ENCODE measurements at places on chromosomes 4 and X.

GRCh38 chr4:121594796-121595526, 101.8 kb downstream of the ANXA5 start:
- no peak for DNase-seq

- DNase-seq, result no peak
Measured at GRCh38 chrX:37302569-37302968, 46.6 kb upstream of the PRRG1 start.

- DNase-seq, result no peak
Measured at GRCh38 chr4:158428242-158428641, 93.4 kb upstream of the RXFP1 start.

DNA sequence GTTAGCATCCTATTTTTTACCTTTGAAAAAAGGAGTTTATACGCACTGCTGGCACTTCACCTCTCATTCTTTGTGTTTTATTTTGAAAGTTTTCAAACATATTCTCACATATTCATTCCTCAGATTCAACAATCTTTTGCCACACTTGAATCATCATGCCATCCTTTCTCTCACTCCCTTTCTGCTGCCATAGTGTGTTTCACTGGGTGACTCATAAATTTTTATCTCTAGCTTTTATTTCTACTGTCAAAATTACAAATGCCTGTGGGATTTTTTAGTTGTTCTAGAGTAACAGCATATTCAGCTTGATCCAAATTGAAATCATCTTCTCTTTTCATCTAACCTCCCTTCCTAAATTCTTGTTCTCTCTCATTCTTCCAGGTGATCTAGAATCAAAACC, 28.0 kb downstream of the MFSD8 start:
- DNase-seq, result no peak

GRCh38 chr4:13174001-13174400, 310.1 kb downstream of the RAB28 start:
- DNase-seq, result no peak

- DNase-seq, result peak; percentile 73
Measured at GRCh38 chr4:147492761-147493160, 11.9 kb downstream of the EDNRA start.

DNA sequence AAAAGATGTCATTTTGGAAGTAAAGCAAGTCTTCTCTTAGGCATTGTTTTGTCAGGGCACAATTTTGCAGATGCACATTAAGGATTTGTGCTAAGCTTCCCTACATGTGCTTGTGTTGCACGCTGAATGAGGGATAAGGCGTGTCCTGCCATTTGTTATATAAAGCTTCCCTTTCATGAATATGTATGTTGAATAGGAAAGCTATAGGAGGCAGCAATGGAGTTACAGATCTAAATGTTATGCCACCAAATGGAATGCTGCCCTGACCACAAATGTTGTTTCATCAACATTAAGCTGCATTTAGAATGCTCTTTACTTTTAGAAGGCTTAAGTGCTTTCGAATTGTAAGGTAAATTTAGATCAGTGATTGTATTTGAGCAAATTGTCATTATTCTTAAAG, 20.9 kb downstream of the SGMS2 start:
- no peak for DNase-seq

DNA sequence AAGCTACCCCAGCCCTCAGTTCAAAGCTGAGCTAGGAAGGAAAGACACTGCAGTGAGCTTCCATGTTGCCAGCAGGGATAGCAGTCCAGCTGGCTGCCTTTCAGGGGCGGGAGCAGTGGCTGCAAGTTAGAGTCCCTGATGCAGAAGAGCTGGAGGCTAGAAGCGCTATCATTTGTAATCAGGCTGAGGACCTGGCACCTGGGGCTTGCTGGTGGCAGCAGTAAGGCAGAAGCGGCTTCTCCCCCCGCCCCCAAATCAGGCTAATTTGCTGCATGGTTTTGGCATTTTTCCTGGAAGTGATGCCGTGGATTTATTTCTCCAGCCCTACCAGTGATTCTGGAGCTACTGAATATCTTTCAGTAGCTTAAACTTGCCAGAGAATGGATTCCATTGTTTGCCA, 203.3 kb downstream of the CLCN4 start:
- DNase-seq, result no peak

- no peak for DNase-seq
Measured at GRCh38 chrX:41289095-41289494, 44.9 kb upstream of the DDX3X start.

- no peak for DNase-seq
Measured at GRCh38 chr4:68499021-68499420, 51.8 kb downstream of the TMPRSS11E start.

DNA sequence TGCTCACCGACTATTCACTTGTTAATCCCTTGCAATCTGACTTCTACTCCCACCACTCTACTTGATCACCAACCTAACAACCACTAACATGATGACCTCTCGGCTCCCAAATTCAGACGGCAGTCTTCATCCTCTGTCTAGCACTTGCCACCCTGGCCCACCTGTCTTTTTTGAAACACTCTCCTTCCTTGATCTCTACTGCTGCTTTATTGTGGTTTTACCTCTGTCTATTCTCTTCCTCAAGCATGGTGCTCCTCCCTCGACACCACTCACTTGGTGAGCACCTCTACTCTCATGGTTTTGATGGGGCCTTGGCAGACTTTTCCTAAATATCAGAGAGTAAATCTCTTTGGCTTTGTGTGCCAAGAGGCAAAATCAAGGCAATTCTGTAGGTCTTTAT, 21.7 kb upstream of the CXCR3 start:
- no peak for DNase-seq

GRCh38 chr4:112523008-112523721, 7.2 kb upstream of the NEUROG2 start:
- DNase-seq, result no peak

- DNase-seq, result no peak
Measured at GRCh38 chr4:41258783-41259182, 2.1 kb downstream of the UCHL1 start.

DNA sequence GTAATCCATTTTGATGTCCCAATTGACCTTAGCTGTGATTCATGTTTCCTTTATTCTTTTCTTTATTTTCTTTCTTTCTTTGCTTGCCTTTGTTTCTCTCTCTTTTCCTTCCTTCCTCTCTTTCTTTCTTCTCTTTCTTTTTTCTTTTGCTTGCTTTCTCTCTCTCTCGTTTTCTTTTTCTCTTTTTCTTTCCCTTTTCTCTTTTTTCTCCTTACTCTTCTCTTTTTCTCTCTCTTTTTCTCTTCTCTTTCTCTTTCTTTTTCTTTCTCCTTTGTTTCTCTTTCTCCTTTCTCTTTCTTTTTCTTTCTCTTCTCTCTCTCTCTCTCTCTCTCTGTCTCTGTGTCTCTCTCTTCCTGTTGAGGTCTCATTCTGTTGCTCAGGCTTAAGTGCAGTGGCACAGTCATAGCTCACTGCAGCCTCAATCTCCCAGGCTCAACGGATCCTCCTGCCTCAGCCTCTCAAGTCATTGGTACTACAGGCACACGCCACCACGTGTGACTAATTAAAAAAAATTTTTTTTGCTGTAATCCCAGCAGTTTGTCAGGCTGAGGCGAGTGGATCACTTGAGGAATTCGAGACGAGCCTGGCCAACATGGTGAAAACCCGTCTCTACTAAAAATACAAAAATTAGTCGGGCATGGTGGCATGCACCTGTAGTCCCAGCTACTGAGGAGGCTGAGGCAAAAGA, 8.0 kb upstream of the DHRSX start:
- DNase-seq, result no peak

- DNase-seq, result no peak
Measured at GRCh38 chr4:98448908-98449307, 187.7 kb downstream of the RAP1GDS1 start.

- DNase-seq, result no peak
Measured at GRCh38 chrX:69510137-69510715, 6.1 kb downstream of the NALF2 start.

GRCh38 chrX:34638116-34638515, 19.0 kb downstream of the TMEM47 start:
- no peak for DNase-seq

DNA sequence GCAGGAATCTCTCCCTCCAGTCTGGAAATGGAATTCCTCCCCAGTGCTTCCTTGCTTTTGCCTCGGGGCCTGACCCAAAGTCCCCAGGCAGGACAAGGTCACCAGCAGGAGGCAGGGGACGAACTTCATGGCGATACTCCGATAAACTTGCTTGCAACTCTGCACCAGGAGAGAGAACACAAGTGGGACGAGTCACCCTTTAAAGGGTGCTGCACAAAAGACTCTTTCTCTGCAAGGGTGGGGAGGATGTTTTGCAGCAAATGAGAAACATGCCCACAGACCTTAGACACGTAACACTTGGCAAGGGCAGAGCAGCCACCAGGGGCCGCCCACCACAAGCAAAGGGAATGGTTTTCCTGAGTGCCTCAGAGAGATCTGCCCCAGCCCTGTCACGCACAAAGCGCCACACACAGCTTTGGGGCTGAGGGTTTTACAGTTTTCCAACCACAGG, at the start of gene FGFBP2:
Gene FGFBP2, minus strand, starts transcription at position 175 of the 451 bp plus-strand sequence. Its CDS starts 46 bp downstream, at position 129.
- peak; percentile 25 for DNase-seq

GRCh38 chr4:135282676-135283075, 1081.1 kb upstream of the PABPC4L start:
- no peak for DNase-seq

DNA sequence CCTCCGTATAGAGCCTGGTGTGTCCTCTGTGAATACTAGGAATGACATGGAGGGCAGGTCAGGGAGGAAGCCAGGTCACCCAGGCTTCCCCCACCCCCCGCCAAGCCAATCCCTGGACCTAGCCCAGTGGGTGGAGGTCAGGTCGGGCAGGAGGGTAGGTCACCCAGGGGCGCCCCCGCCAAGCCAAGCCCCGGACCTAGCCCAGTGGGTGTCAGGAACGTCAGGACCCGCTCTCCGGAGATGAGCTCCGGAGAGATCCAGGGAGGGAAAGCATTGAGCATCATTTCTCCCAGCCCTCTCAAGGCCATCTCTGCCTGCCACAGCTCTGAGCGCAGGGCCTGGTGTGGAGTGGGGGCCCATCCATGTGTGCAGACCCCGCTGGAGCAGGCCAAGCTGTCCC, 48.6 kb downstream of the WFS1 start:
- DNase-seq, result no peak

DNA sequence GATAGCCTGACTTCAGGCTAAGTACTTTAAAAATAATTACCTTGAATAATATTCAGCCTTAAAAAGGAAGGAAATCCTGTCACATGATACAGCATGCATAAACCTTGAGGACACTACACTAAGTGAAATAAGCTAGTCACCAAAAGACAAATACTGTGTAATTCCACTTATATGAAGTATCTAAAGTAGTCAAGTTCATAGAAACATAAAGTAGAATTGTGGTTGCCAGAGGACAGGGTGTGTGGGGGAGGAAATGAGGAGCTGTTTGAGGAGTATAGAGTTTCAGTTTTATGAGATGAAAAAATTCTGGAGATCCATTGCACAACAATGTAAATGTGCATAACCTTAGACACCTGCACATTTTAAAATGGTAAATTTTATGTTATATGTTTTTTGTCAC, 5.6 kb upstream of the STPG2 start:
- no peak for DNase-seq

- no peak for DNase-seq
Measured at GRCh38 chr4:174935607-174936006, 17.4 kb downstream of the ADAM29 start.

DNA sequence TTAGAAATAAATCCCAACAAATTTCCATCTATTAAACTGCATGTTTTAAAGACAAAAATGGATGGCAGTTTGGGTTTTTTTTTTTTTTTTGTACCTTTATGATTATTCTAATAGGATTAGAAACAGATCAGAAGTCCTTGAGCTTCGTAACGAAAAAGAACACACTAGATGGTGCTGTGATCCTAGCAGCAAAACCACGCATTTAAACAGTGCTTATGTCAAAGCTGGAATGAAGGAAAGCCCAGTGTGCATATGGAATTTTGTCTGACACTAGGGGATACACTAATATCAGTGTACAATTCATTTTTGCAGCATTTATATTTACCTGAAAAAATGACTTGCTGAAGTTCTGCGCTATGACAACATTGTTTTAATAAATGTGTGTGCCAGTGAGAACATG, 229.1 kb downstream of the VEGFC start:
- peak; percentile 21 for DNase-seq

- DNase-seq, result no peak
Measured at GRCh38 chrX:40035726-40036125, 62.0 kb downstream of the BCOR start.

DNA sequence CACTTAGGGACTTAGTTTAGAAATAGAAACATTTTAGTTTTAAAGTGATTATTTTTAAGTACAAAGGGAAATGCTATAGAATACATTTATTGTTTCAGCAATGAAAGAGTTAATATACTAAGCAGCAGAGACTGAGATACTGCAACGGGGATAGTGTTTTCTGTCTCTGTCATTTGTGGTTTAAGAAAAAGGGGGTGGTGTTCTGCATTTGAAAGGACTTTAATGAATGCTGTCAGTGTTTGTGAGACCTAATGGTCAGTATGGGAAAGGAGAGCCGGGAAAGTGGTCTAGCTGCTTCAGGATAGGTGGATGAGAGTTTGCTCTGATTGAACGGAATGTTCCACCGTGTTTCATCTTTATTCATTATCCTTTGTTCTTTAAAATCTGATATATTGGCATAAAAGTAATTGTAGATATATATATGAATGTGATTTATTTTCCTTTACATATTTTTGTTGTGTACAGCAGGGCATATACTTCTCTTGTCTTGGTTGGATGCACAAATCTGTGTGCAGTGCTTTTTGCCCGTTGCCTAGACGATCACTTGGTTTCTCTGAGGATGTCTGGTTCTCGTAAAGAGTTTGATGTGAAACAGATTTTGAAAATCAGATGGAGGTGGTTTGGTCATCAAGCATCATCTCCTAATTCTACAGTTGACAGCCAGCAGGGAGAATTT, at the start of gene KLHL5:
Gene KLHL5, plus strand, starts transcription at position 139 of the 676 bp plus-strand sequence. Its CDS starts 421 bp downstream, at position 560.
- no peak for DNase-seq

GRCh38 chrX:101617211-101618191, at the start of gene ARMCX6:
Gene ARMCX6 (minus strand): TSS chrX:101618000. CDS start chrX:101616620, 1,380 bp downstream.
- DNase-seq, result no peak

DNA sequence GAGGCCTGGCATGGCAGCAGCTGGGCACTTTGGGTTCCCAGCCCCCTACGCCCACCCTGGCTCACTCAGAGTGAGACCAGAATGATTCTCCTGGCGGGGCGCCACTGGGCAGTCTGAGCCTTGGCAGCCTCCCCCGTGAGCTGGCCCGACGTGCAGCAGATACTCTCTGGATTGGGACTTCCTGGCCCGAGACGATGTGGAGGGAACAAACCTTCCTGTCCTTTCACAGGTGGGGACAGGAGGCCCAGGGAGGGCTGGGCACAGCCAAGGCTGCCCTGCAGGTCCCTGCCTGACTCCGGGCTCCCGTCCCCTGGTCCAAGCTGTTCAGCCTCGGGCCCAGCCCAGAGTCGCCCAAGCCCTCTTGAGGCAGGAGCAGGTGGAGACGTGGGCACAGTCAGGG, 17.9 kb upstream of the ADD1 start:
- no peak for DNase-seq

DNA sequence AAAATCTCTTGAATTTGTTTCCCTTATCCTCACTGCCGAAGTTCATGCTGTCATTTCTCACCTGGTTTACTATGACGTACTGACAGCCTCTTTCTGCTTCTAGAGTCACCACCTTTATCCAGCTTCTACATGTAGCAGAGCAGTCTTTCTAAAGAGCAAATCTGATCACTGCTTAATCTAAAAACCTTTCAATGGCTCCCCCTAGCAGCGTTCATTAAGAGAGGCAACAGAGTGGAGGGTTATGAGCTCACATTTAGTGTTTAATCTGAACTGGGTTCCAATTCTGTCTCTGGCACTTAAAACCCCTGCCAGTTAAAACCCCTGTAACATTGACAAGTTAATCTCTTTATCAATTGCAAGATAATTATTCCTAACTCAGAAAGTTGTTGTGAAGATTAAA, 4.4 kb downstream of the RBPJ start:
- no peak for DNase-seq
